Stimulated activated naive B cell treated with anti-CD40 and anti-IgM and Interleukin-4, amounts not matched to agents 10 μg/mL and 1 μg/mL and 100 μg/mL, for 72 hours (primary cell): ENCODE measurements at places on chromosomes 2 and 18.

DNA sequence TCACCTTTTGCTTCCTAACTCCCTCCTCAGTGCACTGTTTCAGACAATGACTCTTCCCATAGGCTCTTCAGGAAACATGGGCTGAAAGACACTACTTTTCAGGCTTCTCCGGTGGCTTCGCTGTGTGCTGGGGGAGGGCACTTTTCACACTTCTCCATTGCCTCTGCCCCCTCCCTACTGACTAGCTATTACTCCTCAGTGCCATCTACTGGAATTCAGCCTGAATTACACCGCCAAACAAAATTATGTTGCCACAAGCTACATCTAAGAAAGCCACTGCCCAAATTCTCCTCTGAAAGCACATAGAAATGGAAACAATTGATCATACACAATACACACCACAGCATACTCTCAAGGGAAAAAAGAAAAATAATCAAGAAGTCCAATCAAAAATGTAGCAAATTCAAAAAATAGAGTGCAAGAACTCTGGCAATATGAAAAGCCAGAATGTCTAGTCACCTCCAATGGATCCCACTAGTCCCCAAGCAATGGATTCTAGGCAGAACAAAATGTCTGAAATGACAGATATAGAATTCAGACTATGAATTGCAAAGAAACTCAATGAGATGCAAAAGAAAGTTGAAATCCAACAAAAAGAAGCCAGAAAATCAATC lies 1139.4 kb upstream of the GYPC start:
- no peak overlapping the region for H3K27ac ChIP-seq
- DNase-seq = no peak
- H3K27me3 ChIP-seq = no peaks in the 10 kb centered on the region
- no peak overlapping the region for H3K4me3 ChIP-seq
- H3K4me1 ChIP-seq = no peaks in the 10 kb centered on the region
- H3K36me3 ChIP-seq = no peaks in the 10 kb centered on the region

DNA sequence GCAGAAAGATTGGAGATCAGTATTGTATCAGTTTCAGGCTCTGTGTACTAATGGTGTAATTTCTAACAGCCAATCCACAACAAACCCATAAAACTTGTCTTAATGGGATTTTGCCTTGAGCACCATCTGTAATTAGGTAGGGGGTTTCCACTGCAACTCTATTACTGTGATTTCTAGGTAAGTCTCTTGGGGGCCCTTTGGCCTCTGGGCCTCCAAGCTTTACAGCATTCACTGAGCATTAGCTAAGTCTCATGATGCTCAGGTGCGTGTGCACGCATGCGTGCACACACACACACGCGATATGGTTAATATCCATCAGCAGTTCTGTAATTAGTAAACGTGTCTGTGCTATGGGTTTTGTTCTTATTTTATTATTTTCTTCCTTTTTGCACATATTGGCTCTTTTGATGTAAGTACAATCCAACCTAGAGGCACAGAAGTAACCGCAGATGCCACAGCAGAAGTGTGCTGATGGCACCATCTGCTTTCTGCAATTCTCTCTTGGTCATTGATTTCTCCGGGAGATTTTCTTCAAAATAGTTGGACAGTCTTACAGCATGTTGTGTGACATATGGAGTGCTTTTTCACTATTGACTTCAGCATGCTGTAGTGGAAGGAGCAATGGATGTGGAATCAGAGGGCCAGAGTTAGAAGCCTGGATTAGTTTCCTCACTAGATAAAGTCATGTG lies 592.0 kb downstream of the LRRTM4 start:
- no peak overlapping the region for H3K4me3 ChIP-seq
- no peaks in the 10 kb centered on the region for H3K36me3 ChIP-seq
- no peak for DNase-seq
- no peaks in the 10 kb centered on the region for H3K27me3 ChIP-seq

DNA sequence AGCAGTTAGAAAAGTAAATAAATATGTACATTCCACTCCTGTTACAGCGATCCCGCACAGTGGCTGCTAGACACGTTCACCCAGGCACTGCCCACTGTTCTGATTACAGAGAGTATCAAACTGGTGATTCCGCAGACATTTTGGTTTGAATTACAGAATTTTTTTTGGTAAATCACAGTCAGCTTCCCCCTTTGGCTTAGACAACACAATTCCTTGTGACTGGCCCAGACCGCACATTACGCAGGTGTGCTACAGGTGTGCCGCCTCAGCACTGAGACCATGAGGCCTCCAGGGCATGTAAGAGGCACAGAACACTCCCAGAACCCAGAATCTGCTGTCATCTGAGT lies 112.3 kb downstream of the PXDN start:
- H3K36me3 ChIP-seq = no peaks in the 10 kb centered on the region
- H3K4me1 ChIP-seq = peaks cover 2% of the 10 kb centered on the region
- no peak overlapping the region for H3K4me3 ChIP-seq
- H3K27ac ChIP-seq = no peak overlapping the region
- no peaks in the 10 kb centered on the region for H3K27me3 ChIP-seq

DNA sequence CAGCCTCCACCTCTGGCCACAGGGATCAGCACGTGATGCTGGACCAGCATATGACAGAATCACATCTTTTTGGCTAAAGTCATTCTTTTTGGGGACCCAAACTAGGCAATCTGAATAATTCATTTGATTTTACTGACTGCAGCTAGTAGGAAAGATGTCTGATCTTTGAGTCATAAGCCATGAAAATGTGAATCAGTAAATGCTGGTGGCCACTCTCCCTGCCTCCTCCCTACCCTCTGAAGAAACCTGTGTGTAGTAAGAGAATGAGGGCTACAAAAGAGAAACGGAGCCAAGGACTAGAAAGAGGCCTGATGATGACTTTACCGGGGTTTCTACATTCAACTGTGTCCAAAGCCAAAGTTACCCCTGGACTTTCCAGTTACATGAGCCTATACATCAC lies 10.1 kb upstream of the LRPPRC start:
- no peaks in the 10 kb centered on the region for H3K27me3 ChIP-seq
- no peaks in the 10 kb centered on the region for H3K36me3 ChIP-seq
- H3K4me1 ChIP-seq = peaks cover 19% of the 10 kb centered on the region
- peak overlapping the region; percentile 8 for H3K4me3 ChIP-seq
- peak overlapping the region; percentile 48 for H3K27ac ChIP-seq

DNA sequence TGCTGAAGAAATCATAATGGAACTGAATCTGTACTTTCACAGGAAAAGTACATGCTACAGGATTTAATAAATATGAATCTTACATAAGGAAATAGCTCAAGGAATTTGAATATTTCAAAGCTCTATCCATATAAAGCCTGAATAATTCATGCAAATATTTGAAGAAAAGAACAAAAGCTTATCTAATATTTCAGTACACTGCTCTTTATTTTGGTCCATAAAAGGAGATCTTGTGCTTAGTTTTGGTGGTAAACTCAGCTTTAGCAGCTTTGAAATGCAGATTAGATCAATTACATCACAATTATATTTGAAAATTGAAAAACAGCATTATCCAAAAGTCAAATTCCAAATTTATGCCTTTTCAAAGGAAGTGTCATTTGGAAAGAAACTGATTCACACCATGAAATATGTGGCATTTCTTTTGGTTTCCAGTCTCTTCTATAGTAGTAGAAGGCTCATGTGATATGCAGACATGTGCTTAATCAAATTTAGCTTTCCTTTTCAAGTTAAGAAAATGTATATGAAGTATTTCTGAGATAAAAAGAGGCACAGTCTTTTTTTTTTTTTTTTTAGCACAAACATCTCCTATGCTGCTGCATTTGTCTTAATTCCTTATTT lies 42.1 kb upstream of the MAP4K3 start:
- no peak for DNase-seq
- peaks cover 28% of the 10 kb centered on the region for H3K4me1 ChIP-seq
- no peak overlapping the region for H3K27ac ChIP-seq
- peaks cover 24% of the 10 kb centered on the region for H3K36me3 ChIP-seq

DNA sequence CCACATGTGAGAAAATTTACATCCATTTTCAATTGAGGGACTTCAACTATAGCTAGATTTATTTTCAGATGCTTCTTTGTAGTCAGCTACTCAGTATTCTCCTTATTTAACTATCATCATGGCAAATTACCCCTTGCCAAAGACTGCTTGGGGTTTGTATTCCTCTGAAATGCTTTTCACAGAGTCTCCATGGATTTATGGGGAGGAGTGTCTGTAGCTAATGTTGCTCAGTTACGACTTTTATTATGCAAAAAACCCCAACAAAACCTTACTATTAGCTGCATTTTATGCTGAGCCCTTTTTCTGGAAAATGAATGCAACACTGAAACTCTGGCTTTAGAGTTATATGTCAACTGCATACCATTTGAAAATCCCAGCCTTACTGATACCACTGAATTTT lies 78.6 kb downstream of the RFTN2 start:
- no peak for DNase-seq
- H3K36me3 ChIP-seq = no peaks in the 10 kb centered on the region
- no peak overlapping the region for H3K4me3 ChIP-seq
- peaks cover 5% of the 10 kb centered on the region for H3K4me1 ChIP-seq
- H3K27ac ChIP-seq = no peak overlapping the region
- peaks cover 30% of the 10 kb centered on the region for H3K27me3 ChIP-seq

GRCh38 chr2:144849612-144850011 lies 329.7 kb upstream of the ZEB2 start:
- H3K36me3 ChIP-seq = no peaks in the 10 kb centered on the region
- no peaks in the 10 kb centered on the region for H3K4me1 ChIP-seq
- no peak overlapping the region for H3K4me3 ChIP-seq
- H3K27ac ChIP-seq = no peak overlapping the region
- DNase-seq = no peak

GRCh38 chr2:215429424-215429823 lies 6.4 kb downstream of the FN1 start:
- peaks cover 1% of the 10 kb centered on the region for H3K36me3 ChIP-seq
- H3K27ac ChIP-seq = no peak overlapping the region
- no peaks in the 10 kb centered on the region for H3K4me1 ChIP-seq
- H3K27me3 ChIP-seq = peaks cover 54% of the 10 kb centered on the region

- H3K4me3 ChIP-seq = no peak overlapping the region
- DNase-seq = no peak
- peaks cover 9% of the 10 kb centered on the region for H3K4me1 ChIP-seq
- H3K27ac ChIP-seq = no peak overlapping the region
These were observed 437.8 kb downstream of the ZNF521 start for GRCh38 chr18:24914171-24914525.

- H3K4me3 ChIP-seq = no peak overlapping the region
- H3K27me3 ChIP-seq = no peaks in the 10 kb centered on the region
- DNase-seq = no peak
- H3K36me3 ChIP-seq = no peaks in the 10 kb centered on the region
- H3K4me1 ChIP-seq = peaks cover 12% of the 10 kb centered on the region
- no peak overlapping the region for H3K27ac ChIP-seq
These were observed 66.0 kb downstream of the STPG4 start for GRCh38 chr2:47089083-47089464.

DNA sequence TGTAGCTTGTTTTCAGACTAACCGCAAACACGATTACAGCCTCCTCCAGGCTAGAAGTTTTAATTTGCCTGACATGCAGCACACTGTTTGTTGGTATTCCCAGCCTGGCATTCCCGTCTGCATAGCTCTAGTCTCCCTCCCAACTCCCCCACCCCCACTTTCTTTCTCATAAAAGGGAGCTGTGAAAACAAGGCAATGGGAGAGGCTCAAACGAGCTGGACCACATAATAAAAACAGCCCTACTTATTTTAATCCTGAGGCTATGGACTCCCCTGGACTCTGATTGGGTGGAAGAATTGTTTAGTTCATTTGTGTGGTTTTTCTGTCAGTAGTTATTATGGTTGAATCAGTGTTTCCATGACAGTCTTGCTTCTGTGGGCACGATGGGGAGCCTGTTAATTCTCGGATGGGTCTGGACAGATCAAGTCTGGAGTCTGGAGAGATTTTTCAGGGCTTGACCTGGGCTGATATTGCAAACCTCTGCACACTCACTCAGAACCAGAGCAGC lies 1.2 kb downstream of the STON1 start:
- H3K27me3 ChIP-seq = peaks cover 4% of the 10 kb centered on the region
- H3K36me3 ChIP-seq = peaks cover 14% of the 10 kb centered on the region
- no peak overlapping the region for H3K27ac ChIP-seq

- peaks cover 15% of the 10 kb centered on the region for H3K4me1 ChIP-seq
- DNase-seq = no peak
- no peaks in the 10 kb centered on the region for H3K27me3 ChIP-seq
- peak overlapping the region; percentile 20 for H3K27ac ChIP-seq
- no peaks in the 10 kb centered on the region for H3K36me3 ChIP-seq
These were observed 212.0 kb downstream of the TNS1 start for GRCh38 chr2:217790681-217791392.

DNA sequence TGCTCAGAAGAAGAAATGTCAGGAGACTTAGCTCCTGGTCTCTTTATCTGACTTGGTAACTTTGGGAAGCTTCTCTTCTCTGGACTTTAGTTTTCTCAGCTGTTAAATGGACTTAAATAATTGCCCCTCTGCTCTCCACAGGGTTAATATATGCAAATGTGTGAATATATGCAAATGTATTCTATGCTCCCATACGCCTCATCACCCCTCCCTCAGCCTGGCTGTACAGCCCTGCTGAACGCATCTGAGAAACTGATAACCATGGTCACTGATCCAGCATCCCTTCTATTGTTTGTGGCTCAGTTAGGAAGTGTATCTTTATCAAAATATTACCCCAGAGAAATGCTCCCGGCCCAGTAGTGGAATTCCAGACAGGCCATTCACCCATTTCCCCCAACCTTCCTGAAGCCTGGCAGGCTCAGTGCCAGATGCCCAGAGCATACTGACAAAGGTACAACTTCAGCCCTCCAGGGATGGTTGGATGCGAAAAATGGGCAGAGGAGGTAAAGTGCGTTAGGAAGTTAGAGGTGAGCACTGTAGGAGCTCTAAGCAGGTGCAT lies 103.4 kb downstream of the DYSF start:
- H3K4me1 ChIP-seq = no peaks in the 10 kb centered on the region
- DNase-seq = no peak
- peaks cover 6% of the 10 kb centered on the region for H3K27me3 ChIP-seq
- no peaks in the 10 kb centered on the region for H3K36me3 ChIP-seq
- no peak overlapping the region for H3K27ac ChIP-seq

DNA sequence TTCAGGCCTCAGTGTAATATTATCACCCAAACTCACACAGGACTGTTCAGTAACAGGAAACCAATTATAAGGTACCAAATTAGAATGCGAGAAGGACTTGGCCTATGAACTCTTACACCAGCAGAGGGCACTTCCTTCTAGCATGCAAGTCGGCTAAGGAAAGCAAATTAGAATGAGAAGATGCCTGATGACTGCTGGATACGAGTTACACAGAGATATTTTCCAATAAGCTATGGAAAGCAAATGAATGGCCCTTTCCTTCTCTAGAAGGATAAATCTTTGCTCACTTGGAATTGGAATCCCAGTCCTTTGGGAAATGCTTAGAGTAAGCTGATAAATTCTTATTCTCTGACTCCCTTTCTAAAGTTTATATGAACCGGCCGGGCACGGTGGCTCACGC lies 109.8 kb downstream of the AP1S3 start:
- no peak overlapping the region for H3K4me3 ChIP-seq
- H3K4me1 ChIP-seq = no peaks in the 10 kb centered on the region
- peak; percentile 13 for DNase-seq
- no peak overlapping the region for H3K27ac ChIP-seq
- H3K36me3 ChIP-seq = no peaks in the 10 kb centered on the region
- H3K27me3 ChIP-seq = peaks cover 19% of the 10 kb centered on the region
